Right renal cortex interstitium (tissue), 3 donors: ENCODE measurements at places on chromosomes 2 and 18. TPM values are rescaled to one million over a fixed set of nuclear protein-coding genes. Genes with fewer than 3 reads are reported as not detected.
A peak's percentile ranks its signal among the peaks of the same experiment; 100 is the strongest.

Gene KCNE4
- 17.0 TPM for polyA plus RNA-seq

Gene ALPG
- polyA plus RNA-seq, result not detected

Gene ENOSF1
- polyA plus RNA-seq, result 69.8 TPM

Gene DRC1
- polyA plus RNA-seq, result 3.7 TPM

Gene KIF1A
- polyA plus RNA-seq, result 7.1 TPM

Gene TNFAIP6
- 1.4 TPM for polyA plus RNA-seq

Gene MC5R
- polyA plus RNA-seq, result 0.17 TPM

Gene CDCA7
- polyA plus RNA-seq, result 38.4 TPM

Gene MC4R
- polyA plus RNA-seq, result 0.18 TPM

Gene UGT1A9
- 6.9 TPM for polyA plus RNA-seq

Gene CLEC4F
- polyA plus RNA-seq, result not detected

Gene BCL2
- polyA plus RNA-seq, result 24.7 TPM

Gene HOXD13
- 0.14 TPM for polyA plus RNA-seq

DNA sequence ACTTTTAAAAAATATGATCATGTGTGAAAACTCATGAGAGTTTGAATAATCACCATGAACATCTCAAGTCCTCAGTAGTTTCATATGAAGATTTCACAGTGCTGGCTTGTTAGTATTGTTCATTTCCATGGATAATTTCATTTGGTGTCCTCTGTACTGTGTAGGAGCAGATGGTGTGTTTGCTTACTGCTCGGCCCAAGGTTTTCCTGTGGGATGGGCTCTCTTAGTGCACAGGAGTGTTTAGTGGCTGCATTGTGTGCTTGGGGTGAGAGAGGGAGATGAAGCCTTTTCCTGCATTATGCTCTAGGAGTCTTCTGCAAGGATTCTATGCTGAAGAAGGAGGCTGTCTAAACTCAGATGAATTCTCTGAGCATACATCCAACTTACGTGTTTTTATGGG lies 270.6 kb downstream of the SOCS6 start:
- DNase-seq, result no peak

GRCh38 chr18:45384137-45384961 lies 230.9 kb upstream of the SLC14A2 start:
- peak; percentile 69 for DNase-seq

- DNase-seq, result no peak
Observed at GRCh38 chr2:197381641-197382040, 53.2 kb downstream of the SF3B1 start.

DNA sequence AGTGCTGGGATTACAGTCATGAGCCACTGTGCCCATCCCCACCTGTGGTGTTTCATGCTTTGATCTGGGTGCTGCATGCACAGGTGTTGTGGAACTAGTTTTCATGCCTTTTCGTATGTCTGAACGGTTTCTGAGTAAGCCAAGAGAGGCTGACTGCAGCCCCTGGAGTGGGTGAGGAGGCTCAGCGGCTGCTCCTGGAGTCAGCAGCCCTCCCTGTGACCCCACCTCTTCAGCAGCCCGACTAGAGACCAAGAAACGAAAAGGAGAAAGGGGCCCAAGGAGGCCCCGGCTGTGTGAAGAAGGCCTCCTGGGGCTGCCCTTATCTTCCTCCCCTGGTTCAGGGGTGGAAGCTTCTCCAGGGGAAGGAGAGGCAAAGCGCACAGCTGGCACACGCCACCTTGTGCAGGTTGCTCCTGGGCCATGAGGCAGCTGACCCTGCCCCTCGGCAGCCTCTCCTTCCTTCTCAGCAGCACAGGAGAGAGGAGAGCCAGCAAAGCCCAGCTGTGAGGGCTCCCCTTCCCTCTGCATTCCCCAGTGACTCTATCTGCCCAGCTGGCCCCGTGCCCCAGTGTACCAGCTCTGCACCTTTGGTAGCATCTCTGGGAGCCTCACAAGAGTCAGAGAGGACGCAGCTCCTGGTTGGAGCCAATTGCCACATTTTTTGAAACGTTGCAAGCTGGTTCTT lies 182.5 kb upstream of the HS6ST1 start:
- DNase-seq, result no peak

DNA sequence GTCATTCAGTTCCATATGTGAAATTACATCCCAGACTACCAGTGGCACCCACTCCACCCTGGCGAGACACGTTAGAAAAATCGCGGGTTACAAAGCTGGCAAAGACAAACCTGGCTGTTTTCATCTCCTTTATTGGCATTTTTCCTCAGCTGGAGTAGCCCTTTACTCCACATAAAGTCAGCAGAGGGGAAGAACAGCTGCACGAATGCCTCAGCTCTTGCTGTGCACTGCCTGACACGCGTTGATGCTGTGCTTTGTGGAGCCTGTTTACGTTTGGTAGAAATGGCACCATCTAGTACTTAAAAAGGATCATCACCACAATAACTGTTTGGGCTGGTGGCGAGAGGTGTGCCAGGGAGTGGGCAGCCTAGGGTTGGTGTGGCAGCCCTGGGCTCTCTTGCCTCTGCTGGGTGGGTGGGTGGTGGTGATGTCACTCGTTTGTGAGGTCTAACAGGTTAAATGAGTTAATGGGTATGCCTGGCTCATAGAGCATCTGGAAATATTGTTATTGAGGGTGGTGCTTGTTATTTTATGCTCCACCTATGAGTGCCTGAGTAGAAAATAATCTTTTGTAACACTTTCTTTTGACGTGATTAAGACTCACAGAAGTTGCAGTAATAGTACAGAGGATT lies 16.4 kb downstream of the FARP2 start:
- no peak for DNase-seq

DNA sequence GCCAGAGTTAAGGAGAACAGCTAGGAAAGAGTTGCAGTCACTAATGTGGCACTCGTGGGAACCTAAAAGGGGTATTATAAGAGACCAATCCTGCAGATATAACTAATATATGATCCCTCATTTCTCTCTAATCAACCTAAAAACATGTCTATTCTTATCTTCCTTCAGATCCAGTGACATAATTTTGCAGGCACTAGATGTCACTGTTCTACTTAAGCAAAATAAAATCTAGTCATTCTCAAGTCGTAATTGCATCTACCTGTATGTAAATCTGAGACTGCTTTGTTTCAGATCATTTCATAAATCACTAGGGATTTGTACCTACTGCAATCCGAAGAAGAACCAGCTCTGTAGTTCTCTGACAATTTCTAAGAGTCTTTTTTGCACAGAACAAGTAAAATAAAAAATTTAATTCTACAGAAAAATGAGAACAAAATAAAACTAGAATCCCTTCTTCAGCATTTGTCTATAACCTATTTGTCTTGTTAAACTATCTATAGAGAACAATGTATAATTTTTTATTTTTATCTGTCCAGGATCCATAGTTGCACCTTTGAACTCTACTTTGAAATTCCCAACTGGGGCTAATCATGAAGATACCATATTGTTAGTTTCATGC lies 56.5 kb upstream of the ERBB4 start:
- no peak for DNase-seq

- no peak for DNase-seq
Observed at GRCh38 chr2:67842375-67842959, 220.3 kb downstream of the C1D start.

- no peak for DNase-seq
Observed at GRCh38 chr2:105390454-105390853, 8.4 kb downstream of the FHL2 start.

DNA sequence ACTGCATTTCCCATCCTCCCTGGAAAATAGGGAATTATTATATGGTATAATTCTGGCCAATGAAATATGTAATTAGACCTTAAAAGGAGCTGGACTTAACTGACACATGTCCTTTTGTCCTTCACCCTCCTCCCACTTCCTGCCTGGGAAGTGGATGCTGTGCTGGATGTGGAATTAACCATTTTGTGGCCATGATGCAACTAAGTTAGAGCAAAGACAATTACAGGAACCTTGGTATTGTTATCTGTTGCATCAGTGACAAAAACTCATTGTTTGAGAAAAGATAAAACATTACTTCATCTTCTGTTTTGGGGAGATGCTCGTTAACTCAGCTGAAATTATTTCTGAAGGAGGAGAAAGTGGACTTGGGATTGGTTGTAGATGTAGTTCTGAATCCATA lies 227.7 kb upstream of the BOD1L2 start:
- DNase-seq, result no peak

DNA sequence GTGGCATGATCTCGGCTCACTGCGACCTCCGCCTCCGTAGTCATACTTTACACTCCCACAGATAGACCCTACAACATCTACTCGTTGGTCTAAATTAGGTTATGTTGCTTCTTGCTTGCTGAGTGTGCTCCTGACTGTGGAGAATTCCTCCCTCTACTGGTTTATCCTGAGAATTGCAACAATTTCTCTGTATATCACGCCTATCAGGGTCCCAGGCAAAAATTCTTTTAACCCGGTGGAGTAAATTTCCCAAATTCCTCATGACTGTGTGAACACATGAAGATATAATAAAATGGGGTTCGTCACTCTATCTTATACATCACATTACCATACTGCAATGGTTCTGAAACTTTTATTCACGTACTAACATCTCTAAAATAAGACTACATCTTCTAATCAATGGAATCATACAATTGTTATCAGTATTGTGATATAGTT lies 156.7 kb downstream of the EVA1A start:
- no peak for DNase-seq

DNA sequence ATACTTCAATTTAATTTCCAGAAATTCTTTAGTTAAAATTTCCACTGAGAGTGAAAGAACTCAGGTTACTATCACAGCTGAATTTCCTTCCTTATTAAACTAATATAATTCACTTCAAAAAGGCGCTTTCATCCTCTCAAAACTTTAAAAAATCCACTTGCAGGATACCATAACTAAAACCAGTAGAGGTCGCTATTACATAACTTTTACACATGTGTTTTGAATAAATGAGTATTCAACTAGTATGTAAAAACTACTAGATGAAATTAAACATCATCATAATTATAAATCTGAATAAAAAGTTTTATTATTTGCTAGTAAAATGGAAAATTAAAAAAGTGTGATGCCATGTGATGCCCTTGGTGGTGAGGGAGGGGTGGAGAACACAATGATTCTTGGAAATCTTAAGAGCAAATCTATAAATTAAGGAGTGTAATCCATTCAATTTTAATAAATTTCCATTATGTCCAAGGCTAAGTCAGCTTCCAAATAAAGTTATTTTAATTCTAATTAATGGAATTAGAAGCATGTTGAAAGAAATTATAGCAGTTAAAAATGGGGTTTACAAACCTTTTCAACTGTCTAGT lies 61.4 kb downstream of the SOS1 start:
- DNase-seq, result peak; percentile 16

DNA sequence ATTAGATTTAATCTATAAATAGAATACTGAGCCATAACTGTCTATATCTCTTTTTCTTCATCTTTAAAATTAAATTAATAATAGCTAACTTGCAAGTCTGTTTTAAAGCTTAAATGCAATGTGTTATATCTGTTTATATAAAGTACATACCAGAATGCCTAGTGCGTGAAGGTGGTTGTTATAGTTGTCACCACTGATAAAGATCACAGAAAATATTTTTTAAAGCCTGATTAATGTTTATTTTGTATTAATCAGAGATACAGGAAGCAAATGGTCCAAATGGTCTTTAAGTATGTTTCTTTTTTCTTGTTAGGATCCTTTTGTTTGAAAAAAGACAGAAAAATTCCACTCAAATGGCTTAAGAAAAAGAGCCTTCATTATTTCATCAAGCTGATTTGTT lies 560.6 kb downstream of the CPS1 start:
- no peak for DNase-seq

DNA sequence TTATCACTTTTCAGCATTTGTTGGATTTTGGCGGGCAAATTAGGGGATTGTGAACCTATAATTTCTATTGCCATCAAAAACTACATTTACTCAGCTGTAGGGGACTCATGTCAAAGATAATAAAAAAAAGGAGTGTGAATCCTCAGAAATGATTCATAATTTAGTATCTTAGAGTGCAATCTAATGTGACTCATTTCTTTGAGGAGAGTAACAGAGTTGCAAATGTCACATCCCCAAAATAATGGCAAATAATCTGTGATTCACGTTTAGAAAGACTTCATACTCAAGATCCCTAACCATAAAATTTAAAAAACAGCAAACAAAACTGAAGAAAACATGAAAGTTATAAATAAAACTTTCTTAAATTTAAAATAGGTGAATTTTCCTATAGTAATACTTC lies 373.0 kb downstream of the CDH2 start:
- DNase-seq, result no peak

DNA sequence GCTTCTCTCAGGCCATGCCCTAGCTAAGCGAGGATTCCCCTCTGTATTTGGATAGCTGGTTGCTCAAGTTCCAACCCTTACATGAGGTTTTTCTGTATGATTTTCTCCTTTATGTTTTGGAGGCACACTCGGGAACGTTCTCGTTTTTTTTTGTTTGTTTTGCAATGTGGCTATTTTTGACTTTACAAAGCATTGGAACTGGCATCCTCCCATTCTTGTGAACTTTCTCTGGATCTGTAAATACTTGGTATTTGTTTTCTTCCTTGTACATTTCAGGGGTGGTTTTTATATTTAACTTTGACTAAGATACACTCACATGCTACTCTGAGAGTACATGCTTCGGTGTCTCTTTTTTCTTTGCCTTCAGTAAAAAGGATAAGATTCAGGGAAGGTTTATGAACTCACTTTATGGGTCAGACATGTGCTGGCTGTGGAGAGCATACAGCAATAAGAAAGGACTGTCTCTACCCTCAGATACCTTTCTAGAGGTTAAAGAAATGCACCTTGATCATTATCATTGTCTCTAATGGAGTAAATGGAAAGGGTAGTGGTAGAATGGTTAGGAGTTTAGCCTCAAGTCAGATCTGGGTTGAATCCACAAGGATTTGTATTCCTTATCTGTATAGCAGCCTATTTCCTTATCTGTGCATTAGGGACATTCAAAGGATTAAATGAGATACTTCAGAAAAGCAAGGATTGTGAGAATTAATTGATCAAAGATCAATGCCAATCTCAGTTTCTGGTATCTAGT lies 61.9 kb downstream of the MEIS1 start:
- DNase-seq, result no peak

- DNase-seq, result no peak
Observed at GRCh38 chr2:237532160-237532559, 34.2 kb upstream of the PRLH start.

- DNase-seq, result no peak
Observed at GRCh38 chr2:205948496-205948837, 137.5 kb downstream of the INO80D start.

- no peak for DNase-seq
Observed at GRCh38 chr18:57785751-57786437, 17.2 kb downstream of the ATP8B1 start.

- no peak for DNase-seq
Observed at GRCh38 chr18:63298400-63299365, 20.9 kb downstream of the BCL2 start.

DNA sequence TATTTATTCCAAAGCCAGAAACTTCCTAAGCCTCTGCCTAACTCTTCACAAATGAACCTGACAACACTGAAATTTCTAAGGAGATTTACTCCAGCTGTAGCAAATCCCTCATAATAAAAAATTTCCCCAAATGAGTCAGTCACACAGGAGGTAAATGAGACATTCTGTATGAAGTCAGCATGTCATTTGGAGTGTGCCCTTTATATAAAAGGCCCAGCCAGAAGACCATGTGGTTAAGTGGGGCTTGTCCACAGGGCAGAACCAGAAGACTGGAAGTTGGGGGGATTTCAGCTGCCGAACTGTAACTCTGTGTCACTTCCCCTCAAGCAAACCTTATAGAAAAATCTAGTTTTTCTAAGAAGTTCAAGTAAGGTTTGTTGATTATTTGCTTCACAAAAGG lies 30.2 kb downstream of the NRP2 start:
- DNase-seq, result no peak

GRCh38 chr18:55515214-55515613 lies 72.8 kb downstream of the TCF4 start:
- DNase-seq, result no peak

GRCh38 chr2:8993902-8994278 lies 9.6 kb downstream of the MBOAT2 start:
- no peak for DNase-seq

GRCh38 chr18:79560042-79560860 lies 119.4 kb upstream of the CTDP1 start:
- no peak for DNase-seq
